OCI-M1 (cell line): ENCODE measurements at places on chromosomes 5 and 9.

DNA sequence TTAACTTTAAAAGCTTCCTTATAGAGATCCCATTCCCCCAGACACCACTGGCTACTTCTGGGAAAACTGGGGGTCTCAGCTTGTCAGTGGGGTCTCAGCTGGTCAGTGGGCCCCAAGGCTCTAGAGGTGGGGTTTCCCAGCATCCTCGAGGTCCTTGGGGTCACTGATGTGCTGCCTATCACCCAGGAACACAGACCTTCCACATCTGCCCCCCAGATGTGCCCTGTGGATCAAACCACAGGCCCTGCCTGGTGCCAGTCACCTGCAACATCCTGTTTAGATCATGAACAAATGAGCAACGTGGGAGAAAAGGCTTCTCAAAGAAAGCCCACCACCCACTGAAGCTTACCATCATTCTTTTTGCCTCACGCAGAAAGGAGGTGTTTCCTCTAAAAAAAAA, 165.6 kb upstream of the FSTL4 start:
- no peak for DNase-seq

DNA sequence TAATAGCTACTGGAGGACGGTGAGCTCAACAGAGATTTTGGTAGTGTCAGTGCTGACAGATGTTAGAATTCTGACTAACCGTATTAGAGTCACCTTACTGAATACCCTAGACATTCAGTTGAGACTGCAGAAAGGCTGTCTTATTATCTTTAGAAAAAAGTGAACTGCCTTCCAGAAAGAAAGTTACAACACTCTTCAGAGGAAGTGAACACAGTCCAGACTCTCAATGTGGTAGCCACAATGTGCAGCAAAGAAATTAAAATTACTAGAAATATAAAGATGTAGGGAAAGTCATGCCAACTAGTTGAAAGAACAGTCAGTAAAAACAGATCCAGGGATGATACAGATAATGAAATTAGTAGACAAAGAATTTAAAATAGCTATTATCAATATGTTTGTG, 47.1 kb upstream of the COL15A1 start:
- DNase-seq, result no peak

DNA sequence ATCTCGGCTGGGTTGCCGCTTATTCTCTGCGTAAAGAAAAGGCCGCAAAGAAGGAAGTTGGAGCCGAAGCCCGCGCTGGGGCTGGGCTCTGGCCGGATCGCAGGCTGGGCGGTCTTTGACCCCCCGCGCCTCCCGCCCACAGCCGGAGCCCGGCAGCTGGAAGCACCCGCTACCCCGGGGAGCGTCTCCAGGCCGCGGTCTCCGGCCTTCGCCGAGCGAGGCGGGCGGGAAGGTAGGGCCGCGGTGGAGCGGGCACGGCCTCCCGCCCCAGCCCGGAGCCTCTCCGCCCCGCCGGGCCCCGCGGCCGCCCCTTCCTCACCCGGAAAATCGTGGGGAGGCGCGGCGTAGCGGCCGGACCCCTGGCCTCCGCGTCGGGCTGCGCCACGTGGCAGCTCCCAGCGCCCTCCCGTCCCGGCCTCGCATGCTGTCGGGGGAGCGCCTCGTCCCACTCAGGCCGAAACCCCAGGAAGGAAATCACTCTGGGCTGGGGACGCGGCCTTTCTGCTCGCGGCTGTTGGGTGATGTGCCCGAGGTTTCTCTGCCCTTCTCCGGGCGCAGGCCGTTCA, 12.0 kb downstream of the FOXD1 start:
- no peak for DNase-seq

GRCh38 chr5:152824316-152824715, 419.2 kb upstream of the NMUR2 start:
- no peak for DNase-seq

GRCh38 chr9:123749580-123750202, 180.2 kb downstream of the DENND1A start:
- DNase-seq, result peak; percentile 31

GRCh38 chr5:127305493-127305892, 14.9 kb downstream of the MEGF10 start:
- DNase-seq, result no peak

DNA sequence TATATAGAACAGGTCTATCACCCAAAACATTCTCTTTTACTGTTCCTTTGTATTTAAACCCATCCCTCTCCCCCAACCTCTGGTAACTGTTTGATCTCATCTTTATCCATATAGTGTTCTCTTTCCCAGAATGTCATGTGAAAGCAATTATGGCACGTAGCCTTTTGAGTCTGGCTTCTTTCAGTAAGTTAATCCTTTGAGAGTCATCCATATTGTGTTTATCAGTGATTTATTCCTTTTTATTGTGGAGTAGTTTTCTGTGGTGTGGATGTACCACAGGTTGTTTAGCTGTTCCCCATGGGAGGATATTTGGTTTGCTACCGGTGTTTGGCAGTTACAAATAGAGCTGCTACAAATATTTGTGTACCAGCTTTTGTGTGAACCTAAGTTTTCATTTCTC, 38.0 kb downstream of the HMGXB3 start:
- DNase-seq, result no peak

DNA sequence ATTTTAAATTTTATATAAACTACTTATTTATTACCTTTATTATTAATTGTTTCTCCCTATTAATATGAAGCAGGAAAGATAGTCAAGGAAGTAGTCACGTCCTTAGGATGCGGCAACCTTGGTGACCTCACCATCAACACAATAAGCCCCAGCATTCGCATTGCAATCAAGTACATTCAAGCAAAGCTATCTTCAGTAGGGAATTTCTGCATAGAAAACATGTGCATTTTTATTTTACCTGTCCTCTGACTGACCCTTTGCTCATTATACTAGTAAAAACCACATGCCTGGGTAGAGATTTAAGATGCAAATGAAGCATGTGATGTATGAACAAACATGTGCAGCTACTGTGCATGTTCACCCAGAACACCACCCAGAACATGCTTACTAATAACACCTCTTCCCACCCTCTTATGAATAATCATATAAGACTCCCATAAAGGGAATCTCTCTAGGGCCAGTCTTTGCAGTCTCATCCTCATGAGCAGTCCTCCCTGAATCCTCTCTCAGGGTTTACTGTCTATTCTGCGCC, 869.6 kb downstream of the TAF11L14 start:
- no peak for DNase-seq

- DNase-seq, result no peak
These were observed 166.5 kb upstream of the PHYKPL start for GRCh38 chr5:178398901-178399700.

- DNase-seq, result no peak
These were observed 75.2 kb downstream of the FCHO2 start for GRCh38 chr5:73030995-73031394.

GRCh38 chr5:170107674-170108073, 2.0 kb downstream of the FOXI1 start:
- no peak for DNase-seq

DNA sequence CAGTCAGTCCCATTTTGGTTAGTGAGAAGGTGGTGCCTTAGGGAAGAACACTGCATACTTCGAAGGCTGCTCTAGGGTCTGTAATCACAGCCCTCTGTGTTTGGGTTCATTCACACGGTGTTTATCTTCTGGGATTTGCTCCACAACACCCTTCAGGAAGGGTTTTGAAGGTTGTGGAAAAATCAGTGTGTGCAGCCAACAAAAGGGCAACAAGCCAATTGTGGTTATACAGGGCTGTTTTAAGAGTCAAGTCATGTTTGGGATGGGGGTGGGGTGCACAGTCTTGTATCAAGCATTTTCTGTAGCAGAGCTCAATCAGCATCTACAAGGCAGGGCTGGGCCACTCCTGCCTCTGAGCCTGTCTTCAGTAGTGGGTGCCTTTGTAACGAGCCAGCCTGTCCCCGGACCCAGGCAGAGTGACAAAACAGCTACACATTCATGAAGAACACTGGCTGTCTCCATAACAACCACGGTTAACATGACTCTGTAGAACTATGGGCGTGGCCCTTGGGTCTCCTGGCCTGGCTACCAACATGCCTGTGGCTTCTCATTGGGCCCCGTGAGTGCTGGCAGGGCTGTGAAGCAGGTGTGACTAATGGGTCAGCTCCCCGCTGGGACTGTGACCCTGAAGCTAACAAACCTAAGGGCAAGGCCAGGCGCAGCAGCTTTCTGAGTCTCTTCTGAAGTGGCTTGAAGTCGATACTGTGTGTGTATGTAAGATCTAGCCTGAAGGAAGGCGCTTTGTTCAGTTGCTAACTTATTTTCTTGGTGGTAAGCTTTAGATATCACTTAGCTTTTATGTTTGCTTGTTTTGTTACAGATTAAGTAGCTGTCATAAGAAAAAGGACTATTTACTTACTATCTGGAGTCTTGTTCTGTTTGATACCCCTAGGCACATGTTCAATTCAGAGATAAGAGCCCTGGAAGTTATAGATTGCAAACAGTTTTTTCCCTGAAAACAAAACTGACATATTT, 27.9 kb upstream of the GOLM1 start:
- DNase-seq, result peak; percentile 76

DNA sequence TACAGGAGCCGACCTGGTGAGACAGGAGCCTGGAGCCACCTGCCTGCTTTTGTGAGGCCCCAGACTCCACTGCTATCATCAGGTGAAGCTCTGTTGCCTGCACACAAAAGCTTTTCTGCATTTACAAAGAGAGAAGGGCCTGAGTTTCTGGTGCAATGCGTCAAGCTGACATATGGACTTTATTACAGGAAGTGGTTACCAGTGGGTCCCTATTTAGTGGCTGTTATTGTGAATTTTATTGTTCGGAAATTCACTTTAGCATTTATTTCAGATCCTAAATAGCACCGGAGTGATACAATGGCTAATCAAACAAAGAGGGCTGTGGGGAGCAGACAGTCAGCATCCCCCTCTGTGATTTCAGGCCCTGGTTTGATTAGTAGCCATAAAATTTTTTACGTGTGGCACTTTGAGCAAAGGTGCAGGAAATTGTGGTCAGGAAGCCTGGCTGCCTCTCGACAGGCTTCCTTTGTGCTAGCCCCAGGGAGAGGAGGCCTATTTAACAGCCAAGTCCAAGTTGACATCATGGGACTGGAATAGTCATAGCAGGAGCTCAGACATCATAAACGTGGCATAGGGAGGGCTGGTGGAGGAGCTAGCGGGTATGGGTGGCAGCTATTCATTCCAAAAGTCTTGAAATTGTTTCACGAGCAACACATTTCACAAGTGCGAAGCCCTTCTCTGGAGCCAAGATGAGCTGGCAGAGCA, 8.4 kb downstream of the TGFBI start:
- DNase-seq, result no peak

DNA sequence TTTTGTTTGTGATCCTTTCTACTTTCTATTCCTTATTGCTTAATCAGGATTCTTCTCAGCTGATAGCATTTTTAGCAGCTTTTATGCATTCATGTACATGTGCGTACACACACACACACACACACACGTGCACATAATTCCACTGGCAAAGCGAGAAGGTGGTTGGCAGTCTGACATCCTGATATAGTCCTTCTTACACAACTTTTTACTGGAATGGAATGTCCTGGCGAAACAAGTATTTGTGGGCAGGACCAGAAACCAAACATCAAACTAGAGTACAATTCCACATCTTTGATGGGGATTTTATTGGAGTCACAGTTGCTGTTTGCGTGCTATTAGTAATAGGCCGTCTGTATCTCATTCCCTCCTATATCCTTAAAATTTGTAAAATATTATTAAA, 356.5 kb downstream of the CCDC171 start:
- DNase-seq, result no peak

DNA sequence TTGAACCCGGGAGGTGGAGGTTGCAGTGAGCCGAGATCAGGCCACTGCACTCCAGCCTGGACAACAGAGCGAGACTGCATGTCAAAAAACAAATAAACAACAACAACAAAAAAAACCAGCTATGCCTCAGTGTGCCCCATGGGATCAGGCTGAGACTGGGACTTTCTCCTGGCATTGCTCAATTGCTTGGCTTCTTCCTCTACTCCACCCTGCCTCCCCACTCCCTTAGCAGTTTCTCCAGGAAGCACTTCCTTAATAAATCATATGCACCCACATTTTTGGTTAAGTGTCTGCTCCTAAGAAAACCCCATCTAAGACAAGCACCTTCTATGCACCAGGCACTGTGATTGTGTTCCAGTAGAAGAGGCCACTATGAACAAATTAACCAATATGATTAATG, 41.0 kb upstream of the TMEM252 start:
- no peak for DNase-seq

- DNase-seq, result no peak
These were observed 222.0 kb downstream of the EBF1 start for GRCh38 chr5:158877706-158878105.

- DNase-seq, result peak; percentile 83
These were observed 854 bp upstream of the ARL15 start for GRCh38 chr5:54311176-54311677.

DNA sequence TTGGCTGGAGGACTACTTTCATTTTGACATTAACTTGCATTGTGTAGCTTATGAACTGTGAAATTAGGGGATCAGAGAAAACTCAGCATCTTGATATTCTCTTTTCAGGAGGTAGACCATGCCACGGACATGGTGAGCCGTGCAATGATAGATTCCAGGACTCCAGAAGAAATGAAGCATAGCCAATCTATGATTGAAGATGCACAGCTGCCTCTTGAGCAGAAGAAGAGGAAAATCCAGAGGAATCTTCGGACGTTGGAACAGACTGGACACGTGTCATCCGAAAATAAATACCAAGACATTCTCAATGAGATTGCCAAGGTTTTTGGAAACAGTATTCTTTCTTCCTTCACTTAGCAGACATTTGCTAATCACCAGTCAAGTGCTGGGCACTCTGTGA, 20.6 kb upstream of the F2R start:
- DNase-seq, result no peak
